ENCODE measurements at places on chromosomes 1 and 21.

DNA sequence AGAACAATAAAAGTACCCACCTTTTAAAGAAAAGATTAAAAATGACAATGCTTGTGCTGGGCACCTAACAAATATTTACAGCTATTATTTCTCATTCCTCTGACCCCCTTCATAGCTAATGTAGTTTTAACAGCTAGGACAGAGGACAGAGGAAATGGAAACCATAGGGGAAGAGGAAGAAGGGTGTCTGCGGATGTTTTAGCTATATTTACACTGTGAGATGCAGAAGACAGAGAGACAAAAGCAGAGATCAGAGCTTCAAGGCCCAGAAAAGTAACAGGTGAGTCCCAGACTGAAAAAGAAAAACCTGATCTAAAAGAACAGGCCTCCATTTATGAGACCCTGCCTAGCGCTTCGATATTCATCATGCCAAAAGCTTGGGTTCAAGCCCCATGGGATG, 72.0 kb downstream of the ZNF281 start:
- no peak for DNase-seq

DNA sequence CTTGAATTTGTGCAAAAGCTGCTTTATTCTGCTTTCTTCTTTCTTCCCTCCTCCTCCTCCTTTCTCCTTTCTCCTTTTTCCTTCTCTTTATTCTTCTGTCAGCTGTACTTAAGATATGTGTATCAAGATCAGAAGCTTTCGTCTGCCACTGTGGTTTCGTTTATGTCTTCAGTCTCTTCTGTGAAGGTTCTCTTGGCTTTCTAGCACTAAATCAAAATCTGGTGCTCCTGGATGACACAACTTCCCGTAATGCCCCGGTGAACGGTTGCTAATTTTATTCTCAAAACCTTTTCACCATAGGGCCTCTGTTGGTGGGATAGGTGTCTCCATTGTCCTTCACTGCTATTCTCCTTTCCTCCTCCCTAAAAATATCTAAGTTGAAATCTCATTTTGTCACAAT, 5.0 kb downstream of the ATF6 start:
- no peak for DNase-seq

DNA sequence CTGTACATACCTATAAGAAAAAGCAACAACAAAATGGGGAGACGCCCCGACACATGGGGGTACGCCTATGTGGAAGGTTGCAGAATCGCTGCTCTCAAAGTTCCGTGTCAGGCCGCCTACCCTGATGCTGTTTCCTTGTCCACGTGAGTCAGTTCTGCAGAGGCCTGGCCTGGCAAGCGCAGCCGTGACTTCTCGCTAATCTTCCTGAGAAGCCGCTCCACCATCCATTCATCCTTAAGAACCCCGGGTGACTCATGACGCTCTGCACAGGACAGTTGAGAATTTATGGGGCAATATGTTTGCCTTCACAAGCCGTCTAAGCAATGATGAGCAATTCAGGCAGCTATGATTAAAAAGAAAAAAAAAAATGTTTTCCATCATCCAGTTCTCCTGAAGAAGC, 122.3 kb upstream of the TMPRSS2 start:
- no peak for DNase-seq

DNA sequence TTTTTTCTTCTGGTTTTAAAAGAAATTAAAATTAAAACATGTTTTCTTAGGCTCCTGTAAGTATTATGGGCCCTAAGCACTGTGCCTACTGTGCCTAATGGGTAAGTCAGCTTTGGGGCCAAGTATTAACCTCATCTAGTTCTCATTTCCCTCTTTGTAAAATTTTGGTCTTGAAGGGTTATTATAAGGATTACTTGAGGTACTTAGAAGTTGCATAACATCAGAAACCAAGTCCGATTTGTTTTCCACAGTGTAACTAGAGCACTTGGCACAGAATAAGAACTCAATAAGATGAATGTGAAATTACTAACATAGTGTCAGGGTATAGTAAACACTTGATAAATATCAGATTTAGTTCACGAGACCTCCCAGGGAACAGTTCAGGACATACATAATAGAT, 16.4 kb upstream of the OSBPL9 start:
- DNase-seq: no peak
